Natural killer cell treated with Interleukin-12 subunit alpha and Interleukin-12 subunit beta and Interleukin-15 and Interleukin-18, amount 100 ng/mL, for 72 hours (primary cell): ENCODE measurements at places on chromosomes 7 and 10. TPM values are rescaled to one million over a fixed set of nuclear protein-coding genes. Genes with fewer than 3 reads are reported as not detected.
A peak's percentile ranks its signal among the peaks of the same experiment; 100 is the strongest.

Gene TLX1
- total RNA-seq, result not detected

DNA sequence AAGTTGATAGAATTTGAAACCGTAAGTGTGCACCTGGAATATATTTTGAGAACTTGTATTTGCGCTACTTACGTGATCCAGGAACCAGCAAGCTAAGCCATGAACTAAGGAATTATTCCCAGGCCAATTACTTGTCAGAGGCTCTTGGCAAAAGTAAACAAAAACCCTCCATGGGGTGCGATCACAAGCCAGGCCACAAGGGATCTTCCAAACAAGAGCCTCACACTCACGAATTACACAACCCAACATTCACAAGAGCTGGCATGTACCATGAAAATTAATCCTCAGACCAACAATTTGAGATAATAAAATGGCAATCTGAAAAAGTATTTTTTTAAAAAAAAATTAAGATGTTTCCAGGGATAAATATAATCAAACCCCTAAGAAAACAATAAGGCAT is 467.0 kb upstream of the AKR1E2 start:
- no peak for DNase-seq

GRCh38 chr7:26648554-26648953 is 215.8 kb downstream of the SKAP2 start:
- DNase-seq, result no peak

GRCh38 chr10:126902157-126902556 is 3.1 kb upstream of the DOCK1 start:
- DNase-seq, result no peak

DNA sequence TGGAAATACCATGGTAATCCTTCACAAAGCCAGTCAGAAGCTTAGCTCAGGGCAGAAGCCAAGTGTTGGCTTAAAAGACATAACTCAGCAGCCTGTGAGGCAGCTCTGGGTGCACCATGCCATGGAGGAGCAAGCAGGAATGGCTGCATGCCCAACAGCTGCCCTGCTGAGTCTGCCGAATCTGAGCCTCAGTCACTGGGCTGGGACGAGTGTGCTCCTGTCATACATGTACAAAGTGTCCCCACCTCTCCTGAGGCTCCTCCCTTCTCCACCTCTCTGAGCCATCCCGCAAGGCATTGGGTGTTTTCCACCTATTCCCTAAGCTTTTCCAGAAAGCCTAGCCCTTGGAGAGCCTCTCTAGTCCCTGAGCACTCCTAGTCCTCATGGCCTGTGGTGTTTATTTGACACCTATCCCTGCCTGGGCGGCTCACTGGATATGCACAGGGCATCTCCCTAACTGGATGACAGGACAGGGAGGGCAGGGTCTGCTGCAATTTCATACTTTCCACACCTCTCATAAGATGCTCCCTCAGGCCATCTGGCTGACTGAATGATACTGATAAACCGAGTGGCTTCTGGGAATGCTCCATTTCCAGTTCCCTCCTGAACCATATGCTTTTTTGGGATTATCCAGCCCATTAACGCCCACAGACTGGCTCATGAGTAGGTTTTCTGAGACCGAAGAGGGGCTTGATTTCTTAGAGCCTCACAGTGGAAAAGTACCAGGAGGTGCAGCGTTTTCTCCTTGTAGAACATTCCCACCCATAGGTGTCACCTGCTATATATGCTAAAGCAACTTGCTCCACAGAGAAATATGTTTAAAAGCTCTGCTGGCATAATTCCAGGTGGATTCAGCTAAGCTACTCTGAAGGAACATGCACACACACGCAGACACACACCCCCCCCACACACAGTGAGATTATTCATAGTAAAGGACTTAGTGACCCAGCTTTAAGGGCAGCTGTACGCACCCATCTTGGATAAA is 199.3 kb downstream of the SNX10 start:
- DNase-seq, result no peak

DNA sequence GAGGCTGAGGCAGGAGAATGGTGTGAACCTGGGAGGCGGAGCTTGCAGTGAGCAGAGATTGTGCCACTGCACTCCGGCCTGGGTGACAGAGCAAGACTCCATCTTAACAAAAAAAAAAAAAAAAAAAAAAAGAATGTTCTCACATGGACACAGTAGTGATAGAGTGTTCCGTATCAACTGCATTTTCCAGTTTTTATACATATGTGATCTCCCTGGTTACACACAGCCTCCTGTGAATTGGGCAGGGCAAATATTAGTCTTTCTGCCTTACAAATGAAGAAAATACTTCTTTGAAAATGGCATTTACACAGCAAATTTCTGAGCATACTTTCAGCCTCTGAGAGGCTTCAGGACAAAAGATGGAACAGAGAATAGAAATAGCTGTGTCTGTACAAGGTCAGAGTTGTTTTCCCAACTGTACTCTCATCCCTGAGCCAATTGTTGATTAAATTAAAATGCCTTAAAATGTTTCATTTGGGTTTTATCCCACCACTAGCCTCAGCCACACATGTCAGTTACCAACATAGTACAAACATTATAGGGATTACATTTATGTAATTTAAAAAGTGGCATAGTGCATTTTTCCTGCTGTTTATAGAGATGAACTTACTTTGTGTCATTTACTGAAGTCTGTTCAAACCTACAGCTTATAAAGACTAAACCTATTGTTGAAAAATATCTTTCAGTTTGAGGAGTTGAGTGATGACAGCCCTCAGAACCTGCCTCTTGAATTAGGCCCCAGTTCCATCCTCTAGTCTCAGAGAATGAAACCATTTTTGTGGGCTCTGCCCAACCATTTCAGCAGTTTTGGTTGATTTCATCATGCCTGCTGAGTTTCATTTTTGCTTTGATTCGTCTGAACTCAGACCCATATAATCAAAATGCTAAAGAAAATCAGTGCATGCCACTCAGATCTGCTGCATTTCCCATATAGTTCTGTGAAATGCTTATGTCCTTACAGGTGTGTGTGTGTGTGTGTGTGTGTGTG is 609.4 kb upstream of the C7orf33 start:
- no peak for DNase-seq

Gene LRRC17
- 0.14 TPM for total RNA-seq

DNA sequence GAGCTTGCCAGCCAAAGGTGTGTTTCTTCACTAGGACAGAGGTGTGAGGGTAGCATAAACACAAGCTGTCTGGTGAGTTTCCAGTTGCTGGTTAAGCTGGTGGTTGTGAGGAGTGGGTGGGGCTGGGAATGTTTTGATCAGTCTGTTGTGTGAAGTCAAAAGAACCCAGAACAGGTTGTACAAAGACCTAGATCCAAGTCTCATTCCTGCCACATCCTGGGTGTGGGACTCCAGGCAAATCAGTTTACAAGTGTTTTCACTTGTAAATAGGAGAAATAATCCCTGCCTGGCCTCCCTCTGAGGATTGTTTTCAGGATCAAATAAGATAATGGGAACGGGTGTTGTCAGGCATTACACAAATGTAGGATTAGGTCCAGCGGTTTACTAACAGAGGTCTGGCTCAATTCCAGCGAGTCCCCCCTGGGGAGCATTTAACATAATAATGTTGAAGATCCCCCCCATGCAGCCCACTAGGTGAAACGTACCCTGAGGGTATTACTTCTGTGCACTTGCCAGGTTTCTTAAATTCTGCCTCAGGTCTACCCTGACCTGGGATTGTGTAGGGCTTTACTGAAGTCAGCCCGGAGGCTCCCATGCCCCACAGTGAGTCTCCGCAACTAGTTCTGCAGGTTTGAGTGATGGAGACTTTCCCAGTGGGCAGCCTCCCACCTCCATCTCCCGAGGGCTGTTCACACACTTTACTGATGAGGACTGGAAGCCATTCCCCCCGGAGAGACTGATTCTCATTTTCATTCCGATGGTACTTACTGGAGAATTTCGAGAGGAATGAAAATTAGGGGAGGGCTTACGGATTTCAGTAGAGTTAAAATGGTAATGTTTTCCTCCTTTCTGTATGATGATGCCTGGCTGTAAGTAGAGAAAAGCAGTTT is 2.7 kb upstream of the FRAT2 start:
- no peak for DNase-seq

- DNase-seq, result no peak
Observed at GRCh38 chr7:90842430-90842788, 246.3 kb downstream of the CDK14 start.

- DNase-seq, result no peak
Observed at GRCh38 chr10:71299071-71299785, 19.8 kb upstream of the SLC29A3 start.

Gene PLEKHS1
- total RNA-seq, result 0.81 TPM

GRCh38 chr7:41882256-41882655 is 179.4 kb upstream of the INHBA start:
- no peak for DNase-seq

- DNase-seq, result no peak
Observed at GRCh38 chr7:68977385-68978055, 620.8 kb upstream of the AUTS2 start.

DNA sequence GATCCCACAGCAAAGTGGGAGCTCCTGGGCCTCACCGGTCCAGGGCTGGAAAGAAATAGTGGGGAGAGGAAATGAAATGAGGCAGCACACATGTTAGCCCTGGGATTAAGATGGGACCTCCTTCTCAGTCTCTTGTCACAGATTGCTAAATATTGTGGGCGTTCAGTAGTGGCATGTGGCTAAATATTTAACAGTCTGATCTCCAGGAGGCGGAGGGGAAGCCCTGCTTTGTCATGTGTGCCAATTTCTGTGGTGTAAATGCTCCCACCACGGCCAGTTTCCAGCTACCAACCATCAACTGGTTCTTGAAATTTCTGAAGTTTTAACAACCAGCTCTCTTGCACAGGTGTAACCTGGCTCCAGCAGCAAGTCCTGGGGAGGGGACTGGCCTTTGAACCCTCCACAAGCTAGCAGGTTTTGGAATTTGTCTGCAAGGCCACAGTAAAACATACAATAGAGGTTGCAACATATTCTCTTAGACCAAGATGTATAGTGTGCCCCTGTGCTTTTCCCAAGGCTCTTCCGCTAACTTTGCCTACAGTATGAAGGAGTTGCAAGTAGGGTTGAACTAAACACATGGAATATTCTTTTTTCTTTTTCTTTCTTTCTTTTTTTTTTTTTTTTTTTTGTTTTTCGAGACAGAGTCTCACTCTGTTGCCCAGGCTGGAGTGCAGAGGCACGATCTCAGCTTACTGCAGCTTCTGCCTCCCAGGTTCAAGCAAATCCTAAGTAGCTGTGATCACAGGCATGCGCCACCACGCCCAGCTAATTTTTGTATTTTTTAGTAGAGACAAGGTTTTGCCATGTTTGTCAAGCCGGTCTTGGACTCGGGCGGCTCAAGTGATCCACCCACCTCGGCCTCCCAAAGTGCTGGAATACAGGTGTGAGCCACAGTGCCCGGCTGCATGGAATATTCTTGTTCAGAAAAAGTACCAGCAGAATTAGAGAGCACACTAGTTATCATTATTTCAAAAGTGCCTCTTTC is 103.1 kb upstream of the PCBD1 start:
- DNase-seq, result peak; percentile 60

GRCh38 chr10:72292223-72292691 is 18.5 kb downstream of the DDIT4 start:
- DNase-seq, result no peak

Gene TAS2R5
- total RNA-seq, result 3.0 TPM

Gene AGR2
- not detected for total RNA-seq

DNA sequence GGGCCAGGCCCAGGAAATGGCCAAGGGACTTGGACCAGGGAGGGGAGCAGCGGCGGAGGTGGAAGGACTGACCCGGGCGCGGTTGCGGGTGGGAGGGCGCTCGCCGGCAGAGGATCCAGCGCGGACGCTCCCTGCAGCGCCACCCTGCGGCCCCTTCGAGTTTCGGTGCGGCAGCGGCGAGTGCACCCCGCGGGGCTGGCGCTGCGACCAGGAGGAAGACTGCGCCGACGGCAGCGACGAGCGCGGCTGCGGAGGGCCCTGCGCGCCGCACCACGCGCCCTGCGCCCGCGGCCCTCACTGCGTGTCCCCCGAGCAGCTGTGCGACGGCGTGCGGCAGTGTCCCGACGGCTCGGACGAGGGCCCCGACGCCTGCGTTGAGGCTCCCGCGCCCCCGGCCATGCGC is 16.8 kb upstream of the ZNF467 start:
- no peak for DNase-seq

DNA sequence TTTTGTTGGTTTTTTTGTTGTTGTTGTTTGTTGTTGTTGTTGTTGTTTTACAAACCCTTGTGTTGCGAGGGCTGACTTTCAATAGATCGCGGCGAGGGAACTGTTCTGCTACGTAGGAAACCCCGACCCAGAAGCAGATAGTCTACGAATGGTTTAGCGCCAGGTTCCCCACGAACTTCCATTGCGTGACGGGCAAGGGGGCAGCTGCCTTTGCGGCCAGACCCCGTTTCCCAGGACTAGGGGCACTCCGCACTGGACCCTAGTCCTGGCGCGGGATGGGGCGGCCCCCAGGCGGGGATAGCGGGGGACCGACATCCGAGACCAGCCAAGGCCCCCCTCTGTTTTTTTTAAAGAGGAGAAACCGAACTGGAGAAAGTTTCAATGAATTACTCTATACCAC is 119.6 kb downstream of the LRRTM3 start:
- no peak for DNase-seq

DNA sequence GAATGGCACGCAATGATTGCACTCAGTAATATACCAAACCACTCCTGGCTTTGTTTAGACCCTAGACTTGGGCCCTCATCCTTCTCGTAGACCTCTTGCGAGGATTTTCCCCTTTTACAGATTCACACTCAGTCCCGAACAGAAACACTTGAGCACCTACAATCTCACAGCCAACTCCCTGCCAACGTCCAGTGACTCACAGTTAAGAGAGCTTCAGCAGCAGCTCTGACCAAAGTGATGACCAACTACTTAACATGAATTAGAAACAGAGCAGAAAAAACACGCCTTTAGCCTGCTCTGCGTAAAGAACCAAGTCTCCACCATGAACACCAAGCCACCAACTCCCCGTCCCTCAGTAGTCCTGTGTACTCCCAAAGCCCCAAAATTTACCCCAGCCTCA is 2.2 kb downstream of the DNAJC30 start:
- no peak for DNase-seq

Gene PNLIP
- total RNA-seq, result not detected
